ENCODE measurements at places on chromosomes 4 and X.

GRCh38 chr4:88378691-88379559 is at the start of gene HERC6:
TSS of gene HERC6 (plus strand) at chr4:88378852. CDS start at chr4:88378922, 70 bp downstream.
- DNase-seq: no peak

DNA sequence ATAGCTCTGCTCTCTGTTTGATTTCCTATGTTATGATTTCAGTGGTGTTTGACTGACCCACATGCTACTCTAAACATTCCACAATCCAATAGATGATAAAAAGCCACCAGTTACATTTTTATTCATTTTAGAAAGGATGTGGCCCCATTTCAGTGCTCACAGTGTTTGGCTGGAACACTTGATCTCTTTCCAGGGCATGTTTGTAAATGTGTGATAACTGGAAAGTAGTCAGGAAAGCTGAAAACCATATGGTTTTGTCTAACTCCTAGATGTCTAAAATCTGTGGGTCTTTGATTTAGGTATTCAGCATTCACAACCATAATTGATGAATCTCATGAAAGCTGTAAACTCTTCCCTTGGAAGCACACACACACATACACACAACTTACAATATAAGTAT is 904.9 kb upstream of the AGA start:
- no peak for DNase-seq

DNA sequence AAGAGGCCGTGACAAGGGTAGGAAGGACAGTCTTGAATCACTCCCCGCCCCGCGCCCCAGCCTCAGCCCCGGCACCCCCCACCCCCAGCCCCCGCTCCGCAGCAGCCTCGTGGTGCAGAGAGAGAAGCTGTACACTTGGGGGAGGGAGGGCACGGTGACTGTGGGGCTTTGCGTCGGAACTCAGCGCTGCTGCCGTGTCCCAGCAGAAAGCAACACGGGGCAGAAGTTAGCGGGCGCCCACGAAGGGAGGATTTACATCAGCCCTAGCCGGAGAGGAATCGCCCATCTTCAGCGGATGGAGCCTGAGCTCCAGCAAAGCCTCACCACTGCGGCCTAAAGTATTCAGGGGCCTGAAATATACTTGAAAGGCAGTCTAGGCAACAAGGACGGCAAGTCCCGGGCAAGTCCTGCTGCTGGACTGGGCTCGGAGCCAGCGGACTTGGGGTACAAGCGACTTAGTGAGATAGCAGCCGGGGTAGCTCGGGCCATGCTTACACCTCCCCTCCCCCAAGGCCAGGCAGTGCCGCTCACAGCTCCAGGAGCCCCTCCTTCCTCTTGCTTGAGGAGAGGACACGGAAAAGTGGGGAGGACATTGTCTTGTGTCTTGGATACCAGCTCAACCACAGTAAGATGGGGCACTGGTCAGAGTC is 18.5 kb upstream of the OPN1LW start:
- no peak for DNase-seq

- DNase-seq: no peak
Measured at GRCh38 chrX:80431505-80431832, 11.2 kb downstream of the TENT5D start.

DNA sequence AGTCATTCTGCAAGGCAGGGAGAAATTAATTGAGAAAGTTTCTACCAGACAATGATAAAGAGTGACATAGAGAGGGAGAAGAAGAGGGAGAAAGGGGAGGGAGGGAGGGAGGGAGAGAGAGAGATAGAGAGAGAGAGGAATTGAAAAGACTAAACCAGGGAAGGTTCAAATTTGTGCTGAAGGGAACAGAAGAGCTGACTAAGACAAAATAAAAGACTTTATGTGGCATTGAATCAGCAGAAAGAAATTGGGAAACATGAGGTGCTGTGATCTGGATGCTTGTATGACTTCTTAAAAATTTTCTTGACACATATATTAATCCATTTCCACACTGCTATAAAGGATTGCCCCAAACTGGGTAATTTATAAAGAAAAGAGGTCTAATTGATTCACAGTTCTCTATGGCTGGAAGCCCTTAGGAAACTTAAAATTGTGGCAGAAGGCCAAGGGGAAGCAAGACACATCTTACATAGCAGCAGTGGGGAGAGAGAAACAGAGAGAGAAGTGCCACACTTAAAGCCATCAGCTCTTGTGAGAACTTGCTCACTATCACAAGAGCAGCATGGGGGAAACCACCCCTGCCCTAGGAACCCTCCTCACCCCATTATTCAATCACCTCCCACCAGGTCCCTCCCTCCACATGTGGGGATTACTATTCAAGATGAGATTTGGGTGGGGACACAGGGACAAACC is 13.5 kb upstream of the CXCL6 start:
- DNase-seq: no peak

- no peak for DNase-seq
Measured at GRCh38 chr4:17385403-17385802, 126.5 kb downstream of the QDPR start.

GRCh38 chr4:53943345-53944085 is 120.9 kb downstream of the CHIC2 start:
- no peak for DNase-seq

DNA sequence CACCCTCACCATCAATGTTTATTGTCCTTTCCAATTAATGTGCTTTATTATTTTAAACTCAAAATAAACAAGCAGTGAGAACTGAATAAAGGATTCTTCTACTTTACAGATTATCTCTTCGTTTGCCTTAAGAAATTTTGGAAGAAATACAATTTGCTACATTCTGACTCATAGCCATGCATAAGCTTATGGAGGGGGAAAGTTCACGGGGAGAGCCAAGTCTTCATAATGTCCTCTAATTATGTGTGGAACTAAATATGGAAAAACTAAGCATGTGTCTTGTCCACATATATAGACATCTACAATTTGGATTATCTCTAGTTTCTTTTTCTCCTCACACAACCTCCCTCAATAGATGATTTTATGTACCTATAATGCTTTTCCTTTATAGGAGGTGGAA is 17.5 kb downstream of the CXCL13 start:
- DNase-seq: no peak

- no peak for DNase-seq
Measured at GRCh38 chr4:136831553-136831952, 700.7 kb downstream of the PCDH18 start.

- no peak for DNase-seq
Measured at GRCh38 chr4:174047363-174047762, 236.1 kb downstream of the FBXO8 start.

GRCh38 chrX:24928114-24928513 is 87.7 kb downstream of the ARX start:
- DNase-seq: no peak

DNA sequence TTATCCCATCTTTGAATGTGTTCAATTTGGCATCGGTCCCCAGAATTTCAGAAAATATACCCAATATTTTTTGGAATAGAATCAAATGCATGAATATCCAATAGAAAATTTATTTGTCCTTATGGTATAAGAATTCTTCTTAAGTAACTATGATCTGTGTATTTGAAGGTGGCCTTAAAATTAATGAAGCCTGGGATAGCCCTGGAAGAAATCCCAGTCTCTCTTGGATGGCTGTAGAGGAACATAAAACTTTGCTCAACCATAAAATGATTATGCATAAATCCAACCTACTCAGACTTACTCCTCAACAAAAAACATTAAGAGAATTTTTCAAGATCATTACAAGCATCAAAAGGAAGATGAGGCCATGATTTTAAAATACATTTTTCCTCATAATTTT is 269.4 kb upstream of the SMIM31 start:
- DNase-seq: no peak

- no peak for DNase-seq
Measured at GRCh38 chr4:65538571-65538970, 131.7 kb downstream of the EPHA5 start.

DNA sequence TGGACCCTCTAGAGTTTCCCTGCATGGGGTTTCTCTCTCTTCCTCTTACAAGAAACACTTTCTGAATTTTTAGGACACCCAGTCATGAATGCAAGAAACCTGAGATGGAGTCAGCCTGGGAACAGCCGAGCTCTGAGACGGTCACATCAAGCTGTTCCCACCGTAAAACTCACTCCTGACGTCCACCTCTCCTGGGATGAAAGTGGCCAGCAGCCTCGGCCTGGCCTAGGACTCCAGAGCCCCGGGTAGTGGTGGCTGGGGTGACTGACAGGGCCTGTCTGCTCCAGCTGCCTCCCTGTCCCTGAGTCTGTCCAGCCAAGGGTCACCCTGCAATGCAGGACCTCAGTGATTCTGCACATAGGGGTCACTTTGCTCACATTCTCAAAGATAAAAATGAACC is 217.8 kb downstream of the SHOX start:
- DNase-seq: no peak

GRCh38 chrX:29555465-29556091 is 659.8 kb upstream of the MAGEB2 start:
- no peak for DNase-seq

DNA sequence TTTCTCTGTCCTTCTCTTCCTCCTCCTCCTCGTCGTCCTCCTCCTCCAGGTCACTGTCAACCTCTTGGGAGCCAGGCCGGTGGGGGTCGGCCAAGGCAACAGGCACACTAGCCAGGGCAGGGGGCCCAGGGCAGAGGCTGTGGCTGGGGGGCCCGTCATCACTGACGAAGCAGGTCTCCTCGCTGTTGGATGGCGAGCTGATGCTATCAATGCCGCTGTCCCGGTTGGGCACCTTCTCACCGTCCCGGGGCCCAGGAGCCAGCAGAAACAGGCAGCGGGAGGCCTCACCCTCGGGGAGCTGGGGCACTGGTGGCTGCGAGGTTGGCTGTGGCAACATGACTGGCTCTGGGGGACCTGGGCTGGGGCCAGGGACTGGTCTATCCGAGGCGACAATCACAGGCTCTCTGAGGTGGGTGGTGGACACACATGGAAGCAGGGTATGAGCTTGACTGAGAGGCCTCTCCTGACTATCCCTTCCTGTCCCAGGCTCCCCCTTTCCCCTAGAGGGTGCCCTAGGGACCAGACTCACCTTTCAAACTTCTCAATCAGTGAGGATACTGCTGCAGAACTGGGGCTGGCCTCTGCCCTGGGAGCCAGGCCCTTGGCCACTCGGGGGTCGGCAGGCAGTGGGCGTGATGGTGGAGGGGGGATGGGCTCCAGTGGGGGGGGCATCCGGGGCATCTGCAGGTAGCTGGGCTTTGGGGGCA is 25.8 kb downstream of the FGD1 start:
- no peak for DNase-seq

- DNase-seq: no peak
Measured at GRCh38 chr4:28973587-28974350, 1746.4 kb upstream of the PCDH7 start.

DNA sequence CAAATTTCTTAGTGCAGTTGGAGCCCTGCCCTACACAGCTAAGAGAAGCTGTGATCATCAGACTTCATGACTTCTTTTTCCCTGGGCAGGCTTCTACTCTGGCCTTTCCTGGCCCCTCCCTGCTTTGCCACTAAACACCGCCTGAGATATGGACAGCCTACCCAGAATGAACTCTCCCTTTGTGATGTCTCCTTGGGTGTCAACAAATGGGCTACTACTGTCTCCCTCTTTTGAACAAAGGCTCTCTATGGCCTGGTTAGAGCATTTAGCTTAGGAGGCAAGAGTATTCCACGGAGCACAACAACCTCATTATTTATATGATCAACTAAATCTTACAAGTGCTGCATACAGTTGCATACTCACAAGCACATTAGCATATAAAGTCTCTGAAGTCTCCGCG is 127.6 kb upstream of the HCCS start:
- no peak for DNase-seq

DNA sequence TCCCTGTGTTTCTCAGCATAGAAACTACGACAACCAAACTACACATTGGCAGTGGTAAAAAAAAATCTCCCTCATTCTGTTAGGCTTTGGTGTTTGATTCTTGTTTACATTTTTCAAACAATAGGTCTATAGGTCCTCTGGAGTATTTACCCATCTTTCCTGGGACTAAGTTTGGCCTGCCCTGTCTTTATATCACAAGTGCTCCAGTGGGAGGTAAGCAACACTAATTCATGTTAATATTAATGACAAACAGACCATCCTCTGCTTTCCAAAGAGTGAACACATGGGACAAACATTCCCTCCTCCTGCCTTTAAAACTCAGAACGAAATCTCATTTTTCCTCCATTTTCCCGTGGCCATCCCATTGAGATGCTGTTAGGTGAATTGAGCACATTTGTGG is 514.1 kb upstream of the INTU start:
- no peak for DNase-seq

DNA sequence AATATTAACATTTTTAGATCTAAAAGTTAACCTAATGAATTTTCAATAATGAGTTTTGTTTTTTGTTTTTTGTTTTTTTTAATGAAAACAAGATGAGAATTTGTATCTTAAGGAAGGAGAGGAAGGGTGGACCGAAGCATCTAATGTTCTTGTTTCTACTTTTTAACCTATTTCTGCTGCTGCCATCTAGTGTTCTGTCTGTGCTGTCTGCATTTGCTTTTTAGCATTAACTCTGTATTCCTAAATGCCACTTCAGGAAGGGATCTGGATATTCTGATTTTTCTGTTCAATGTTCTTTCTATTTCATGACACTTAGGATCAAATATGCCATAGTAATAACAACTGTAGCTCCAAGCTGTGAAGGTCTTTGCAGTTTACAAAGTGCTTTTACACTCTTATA is 161.7 kb downstream of the BRWD3 start:
- no peak for DNase-seq

- DNase-seq: no peak
Measured at GRCh38 chr4:12139296-12139695, 710.6 kb upstream of the HS3ST1 start.

- no peak for DNase-seq
Measured at GRCh38 chr4:153663667-153664066, 20.4 kb upstream of the TLR2 start.

Measured in NCI-H2171 (cell line).